ENCODE measurements at places on chromosomes 2 and 18.

- DNase-seq: no peak
These were observed 39.1 kb downstream of the STK17B start for GRCh38 chr2:196131949-196132925.

- no peak for DNase-seq
These were observed 6.3 kb upstream of the ASB1 start for GRCh38 chr2:238420442-238420841.

- DNase-seq: no peak
These were observed 89.1 kb downstream of the ALPK2 start for GRCh38 chr18:58539659-58540380.

DNA sequence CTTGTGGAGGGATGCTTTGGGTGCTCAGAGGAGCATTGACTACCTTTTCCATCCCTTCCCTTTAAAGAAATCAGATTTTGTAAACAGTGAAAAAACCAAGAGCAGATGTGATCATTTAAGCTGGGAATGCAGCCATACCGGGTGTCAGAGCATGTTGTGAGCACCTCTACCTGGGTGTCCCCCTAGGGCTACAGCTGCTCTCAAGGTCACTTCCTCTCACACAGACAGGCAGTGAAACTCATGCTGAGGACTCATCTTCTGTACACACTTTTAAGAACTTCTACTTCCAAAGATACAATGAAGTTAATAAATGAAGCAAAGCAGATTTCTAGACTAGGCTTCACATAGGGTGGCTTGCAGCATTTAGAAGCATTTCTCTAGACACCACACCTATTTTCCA lies 48.4 kb upstream of the FRZB start:
- no peak for DNase-seq

- DNase-seq: no peak
These were observed 113.6 kb upstream of the ATP8B1 start for GRCh38 chr18:57916684-57917083.

- DNase-seq: no peak
These were observed 47.1 kb downstream of the KCNIP3 start for GRCh38 chr2:95344215-95344583.

GRCh38 chr18:79405781-79406575 lies 10.2 kb downstream of the NFATC1 start:
- DNase-seq: peak; percentile 74
